Activated CD4-positive, alpha-beta memory T cell treated with anti-CD3 and anti-CD28 coated beads for 36 hours (primary cell): ENCODE measurements at places on chromosomes 5 and 9. TPM values are rescaled to one million over a fixed set of nuclear protein-coding genes. Genes with fewer than 3 reads are reported as not detected.

GRCh38 chr9:34611251-34611810 lies 566 bp downstream of the RPP25L start:
- DNase-seq, result peak; percentile 16

GRCh38 chr5:100691548-100691947 lies 156.4 kb downstream of the FAM174A start:
- DNase-seq, result no peak

DNA sequence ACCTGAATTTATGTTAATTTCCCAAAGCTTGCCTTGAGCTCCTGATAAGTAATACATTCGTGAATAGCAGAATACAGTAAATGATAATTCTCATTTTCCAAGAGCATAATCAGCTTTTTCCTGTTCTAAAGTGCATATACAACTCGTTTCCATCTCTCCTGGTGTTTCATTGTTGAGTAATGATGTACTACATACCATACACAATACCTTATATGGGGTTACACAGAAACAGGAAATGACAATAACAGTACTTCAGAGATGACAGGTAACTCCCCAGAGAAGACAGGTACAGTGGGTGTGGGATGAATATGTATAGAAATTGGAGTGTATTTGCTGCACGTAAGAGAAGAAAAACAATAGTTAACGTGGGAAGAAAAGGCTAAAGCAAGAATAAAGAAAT lies 287.1 kb downstream of the TENT4A start:
- DNase-seq, result no peak

DNA sequence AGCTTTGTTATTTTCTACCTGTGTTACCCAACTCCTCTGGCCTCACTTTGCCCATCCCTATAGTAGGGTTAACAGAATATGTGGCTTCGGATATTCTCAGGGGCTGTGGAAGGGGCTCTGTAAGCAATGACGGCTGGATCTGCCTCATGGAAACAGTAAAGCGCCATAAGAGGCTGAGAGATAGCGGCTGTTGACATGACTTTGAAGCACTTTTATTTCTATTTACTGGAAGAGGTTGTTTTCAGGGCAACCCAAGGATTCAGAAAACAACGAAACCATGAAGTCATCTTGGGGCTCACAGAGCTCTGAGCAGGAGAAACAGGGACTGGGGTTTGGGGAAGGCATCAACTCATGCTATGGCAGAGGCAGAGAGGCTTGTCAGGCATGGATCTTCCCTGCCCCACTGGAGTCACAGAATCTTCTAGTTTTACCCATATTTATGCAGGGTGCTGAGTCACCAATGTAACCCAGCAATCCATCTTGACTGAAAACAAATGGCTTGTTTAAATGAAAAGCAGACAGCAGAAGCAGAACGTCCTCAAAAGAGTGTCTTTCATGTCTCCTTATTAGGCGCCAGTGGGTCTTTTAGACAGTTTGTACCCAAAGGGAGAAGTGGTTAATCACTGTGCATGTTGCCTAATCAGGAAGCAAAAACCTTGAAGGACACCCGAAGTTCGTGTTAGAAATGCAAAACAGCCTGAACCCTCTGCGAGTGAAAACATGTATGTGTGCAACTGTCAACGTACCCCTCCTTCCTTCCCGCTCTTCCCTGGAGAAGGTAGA lies 113.0 kb downstream of the COL23A1 start:
- DNase-seq, result no peak

DNA sequence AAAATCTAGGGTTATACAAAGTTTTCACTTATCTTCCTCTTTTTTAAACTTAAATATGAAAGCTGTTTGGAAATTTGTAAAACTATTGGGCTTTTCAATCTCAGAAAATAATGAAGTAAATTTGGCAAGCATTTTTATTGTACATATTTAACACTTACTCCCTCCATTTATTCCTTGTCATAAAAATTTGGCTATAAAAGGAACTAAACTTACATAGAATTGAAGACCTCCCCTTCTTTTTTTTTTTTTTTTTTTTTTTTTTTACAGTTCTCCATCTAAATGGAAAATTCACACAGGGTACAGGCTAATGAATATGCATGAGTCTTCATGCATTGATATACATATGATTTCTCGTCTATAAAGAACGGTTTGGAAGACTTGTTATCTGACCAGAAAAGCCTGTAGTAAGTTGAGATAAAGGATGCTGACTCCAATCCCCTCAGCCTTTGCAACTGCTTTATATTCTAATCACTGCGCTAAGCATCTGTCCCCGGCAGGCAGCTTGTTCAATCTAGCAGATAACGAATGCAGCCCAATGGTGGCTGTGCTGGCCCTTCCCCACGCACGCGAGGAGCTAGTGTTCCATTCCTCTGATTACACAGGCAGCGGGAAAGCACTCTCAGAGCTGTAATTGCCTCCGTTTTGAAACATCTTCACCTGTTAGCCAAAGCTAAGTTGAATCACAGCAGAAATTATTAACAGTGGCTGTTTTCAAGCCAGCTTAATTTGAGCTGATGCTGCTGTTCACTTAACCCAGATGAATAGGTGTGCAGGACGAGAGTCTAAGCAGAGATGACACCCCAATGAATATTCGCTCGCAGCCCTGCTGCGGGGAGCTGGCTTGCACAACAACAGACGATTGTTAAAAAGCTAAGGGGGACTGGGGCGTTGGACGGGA lies 453.8 kb upstream of the ZNF608 start:
- DNase-seq, result no peak

- no peak for DNase-seq
These were observed 34.1 kb downstream of the GADD45G start for GRCh38 chr9:89638893-89639292.

DNA sequence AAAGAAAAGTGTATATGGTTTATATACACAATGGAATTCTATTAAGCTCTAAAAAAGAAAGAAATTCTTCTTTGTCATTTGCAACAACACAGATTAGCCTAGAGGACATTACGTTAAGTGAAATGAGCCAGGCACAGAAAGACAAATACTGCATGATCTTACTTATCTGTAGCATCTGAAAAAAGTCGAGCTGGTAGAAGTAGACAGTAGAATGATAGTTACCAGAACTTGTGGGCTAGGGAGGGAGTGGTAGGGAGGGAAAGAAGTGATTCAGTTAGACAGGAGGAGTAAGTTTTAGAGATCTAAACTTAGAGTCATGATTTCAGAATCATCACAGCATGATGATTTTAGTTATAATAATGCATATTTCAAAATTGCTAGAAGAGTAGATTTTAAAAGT lies 184.6 kb downstream of the TLE4 start:
- DNase-seq, result no peak

DNA sequence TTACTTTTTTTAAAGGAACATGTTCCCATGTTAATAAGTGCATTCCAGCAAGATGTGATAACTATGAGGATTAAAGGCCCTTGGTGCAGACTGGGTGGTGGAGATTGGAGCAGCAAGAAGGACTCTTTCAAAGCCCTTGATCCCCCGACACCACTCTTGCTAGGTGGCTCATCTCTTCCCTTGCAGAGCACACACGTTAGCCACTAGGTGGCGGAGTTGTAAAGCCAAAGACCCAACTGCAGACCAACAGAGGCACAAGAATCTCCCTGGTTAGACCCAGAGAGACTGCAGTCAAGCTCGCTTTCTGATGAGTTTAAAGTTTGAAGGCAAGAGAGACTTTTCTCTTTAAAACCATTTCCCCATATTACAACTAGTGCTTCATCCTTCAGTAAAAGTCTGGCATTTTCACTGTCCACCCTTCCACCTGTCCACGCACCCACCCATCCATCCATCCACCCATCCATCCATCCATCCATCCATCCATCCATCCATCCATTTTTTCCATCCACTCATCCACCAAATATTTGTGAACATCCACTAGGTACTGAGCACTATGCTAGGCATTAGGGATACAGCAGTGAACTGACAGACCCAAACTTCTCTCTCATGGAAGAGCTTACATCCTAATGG lies 226.9 kb downstream of the MSX2 start:
- peak; percentile 71 for DNase-seq

DNA sequence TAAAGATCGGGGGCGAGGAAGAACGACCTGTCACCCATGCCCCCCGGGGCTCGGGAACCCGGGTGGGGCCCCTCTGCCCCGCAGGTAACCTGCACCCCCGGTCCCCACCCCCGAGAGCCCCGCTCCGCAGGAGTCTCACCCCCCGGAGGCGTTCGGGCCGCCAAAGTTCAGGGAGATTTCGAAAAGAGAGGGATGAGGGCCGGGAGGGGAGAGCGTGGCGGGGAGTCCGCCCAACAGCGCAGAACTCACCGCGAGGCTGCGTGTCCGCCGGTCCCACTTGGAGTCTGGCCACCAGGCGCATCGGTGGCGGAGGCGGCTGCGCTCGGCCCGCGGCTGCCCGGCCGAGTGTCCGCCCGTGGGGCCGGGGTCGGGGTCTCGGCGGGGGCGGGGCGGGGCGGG lies at the start of gene PHF19:
Gene PHF19 (minus strand): TSS at position 347 of the 399 bp plus-strand sequence. CDS start 2,447 bp downstream, outside the sequence.
- DNase-seq, result peak; percentile 66

DNA sequence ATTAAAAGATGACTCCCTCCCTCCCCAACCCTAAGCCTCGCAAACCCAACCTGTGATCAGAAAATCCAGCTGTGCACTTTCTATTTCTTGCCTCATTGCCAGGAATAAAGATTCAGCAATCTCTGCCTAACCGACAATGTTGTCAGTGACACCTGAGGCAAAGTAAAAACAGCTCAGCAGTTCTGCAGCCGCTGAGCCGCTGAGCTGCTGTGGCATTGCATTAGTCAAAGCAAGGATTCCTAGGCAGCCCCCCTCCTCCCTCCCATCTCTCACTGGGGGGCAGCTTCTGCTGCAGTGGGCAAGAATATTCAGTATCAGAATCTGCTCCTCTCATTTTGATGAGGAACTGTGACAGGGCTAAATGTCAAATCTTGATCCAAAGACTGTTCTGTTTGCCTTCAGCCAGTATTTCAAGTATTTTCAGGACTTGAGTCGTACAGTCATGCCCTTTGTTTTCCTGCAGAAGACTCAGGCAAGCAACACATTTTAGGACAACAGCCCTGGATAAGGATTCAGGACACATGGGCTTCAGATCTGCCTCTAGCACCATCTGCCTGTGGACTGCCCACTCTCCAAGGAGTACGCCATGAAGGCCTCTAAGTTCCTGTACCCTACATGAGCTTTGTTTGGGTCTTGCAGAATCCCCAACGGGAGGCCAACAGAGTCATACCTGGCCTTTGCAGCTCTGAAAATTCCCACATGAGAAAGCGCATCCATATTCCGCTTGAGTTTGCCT lies 41.1 kb upstream of the DAP start:
- no peak for DNase-seq

GRCh38 chr9:95907794-95908193 lies 32.3 kb downstream of the ERCC6L2 start:
- no peak for DNase-seq

DNA sequence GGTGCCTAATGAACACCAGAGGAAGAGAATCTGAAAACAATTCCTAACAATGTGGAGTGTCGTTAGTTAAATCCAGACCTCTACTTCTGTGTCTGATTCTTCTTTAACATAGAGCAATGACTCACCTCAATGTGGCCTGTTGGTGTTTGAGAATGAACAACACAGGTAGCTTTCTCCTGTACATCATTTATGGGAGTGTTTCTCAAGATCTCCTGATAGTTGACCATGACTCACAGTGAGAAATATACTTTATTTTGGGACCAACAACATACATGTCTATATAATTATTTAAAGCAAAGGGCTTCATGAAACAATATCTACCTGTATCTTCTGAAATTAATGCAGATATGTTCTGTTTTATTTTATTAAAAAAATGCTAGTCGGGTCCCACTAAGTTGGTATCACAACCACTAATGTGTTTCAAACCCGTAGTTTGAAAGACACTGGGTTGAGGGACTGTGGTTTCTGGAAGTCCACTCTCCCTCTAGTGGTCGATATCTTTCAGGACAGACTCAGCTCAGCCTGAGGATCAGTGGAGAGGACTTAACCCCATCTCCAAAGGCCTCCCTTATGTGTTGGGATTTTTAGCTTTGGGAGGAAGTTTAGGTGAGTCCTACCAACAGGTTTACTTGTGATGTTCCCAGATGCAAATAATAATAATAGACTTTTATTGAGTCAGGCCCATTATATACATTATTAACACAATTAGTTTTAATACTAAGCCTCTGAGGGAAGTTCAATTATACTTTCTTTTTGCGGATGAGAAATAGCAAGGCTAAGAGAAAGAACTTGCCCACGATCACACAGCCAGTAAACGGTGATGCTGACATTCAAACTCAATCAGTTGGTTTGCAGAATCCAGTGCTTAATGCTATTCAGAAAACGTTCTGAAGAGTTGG lies 70.0 kb upstream of the KLF9 start:
- DNase-seq, result peak; percentile 21

DNA sequence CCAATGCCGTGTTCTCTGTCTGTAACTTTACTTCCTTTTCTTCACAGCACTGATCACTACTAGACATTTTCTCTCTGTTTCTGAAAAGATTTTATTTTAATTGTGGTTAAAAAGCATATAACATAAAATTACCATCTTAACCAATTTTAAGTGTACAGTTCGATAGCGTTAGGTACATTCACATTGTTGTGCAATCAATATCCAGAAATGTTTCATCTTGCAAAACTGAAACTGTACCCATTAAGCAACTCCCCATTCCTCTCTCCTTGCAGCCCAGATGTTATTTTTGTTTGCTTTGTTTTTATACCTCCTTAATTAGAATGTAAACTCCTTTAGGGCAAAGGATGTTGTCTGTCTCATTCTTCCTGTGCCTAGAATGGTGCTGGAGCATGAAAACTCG lies 47.5 kb downstream of the COL27A1 start:
- no peak for DNase-seq

Gene CORO2A
- total RNA-seq, result 9.9 TPM

Gene TNFSF8
- total RNA-seq, result 37.9 TPM

Gene MARCOL
- total RNA-seq, result not detected

Gene GPSM1
- 10.6 TPM for total RNA-seq

Gene SPOCK1
- not detected for total RNA-seq

Gene PCDHGA5
- total RNA-seq, result not detected

Gene PHYHD1
- total RNA-seq, result 0.88 TPM

Gene SPTLC1
- total RNA-seq, result 41.2 TPM

Gene FBLL1
- total RNA-seq, result 0.15 TPM
